Ammon's horn (tissue), 1 donor: ENCODE measurements at places on chromosomes 7 and 10.

DNA sequence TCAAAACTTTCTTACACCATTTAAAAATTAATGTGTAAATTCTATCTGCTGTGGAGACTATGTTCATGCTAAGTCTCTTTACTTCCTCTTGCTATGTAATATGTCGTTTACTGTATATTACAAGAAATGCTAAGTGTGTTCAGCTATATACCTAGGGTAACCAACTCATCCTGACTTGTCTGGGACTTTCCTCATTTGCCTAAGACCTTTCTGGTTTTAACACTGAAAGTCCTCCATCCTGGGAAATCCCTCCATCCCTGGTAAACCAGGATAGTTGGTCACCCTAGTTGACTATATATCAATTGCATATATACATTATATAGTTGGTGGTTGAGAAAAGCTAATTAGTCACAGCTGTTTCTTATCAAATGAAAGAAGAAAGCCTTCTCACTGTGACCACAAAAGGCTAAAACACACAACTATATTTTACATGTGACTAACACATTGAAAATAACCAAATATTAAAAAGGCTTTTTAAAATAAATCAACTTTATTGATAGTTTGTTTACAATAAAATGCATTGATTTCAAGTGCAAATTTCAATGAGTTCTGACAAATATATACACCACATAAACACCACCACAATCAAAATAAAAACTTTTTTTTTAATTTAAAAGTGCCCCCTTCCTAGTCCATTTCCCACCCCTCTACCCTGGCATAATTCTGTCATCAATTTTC lies 167.7 kb upstream of the INHBA start:
- DNase-seq = no peak

DNA sequence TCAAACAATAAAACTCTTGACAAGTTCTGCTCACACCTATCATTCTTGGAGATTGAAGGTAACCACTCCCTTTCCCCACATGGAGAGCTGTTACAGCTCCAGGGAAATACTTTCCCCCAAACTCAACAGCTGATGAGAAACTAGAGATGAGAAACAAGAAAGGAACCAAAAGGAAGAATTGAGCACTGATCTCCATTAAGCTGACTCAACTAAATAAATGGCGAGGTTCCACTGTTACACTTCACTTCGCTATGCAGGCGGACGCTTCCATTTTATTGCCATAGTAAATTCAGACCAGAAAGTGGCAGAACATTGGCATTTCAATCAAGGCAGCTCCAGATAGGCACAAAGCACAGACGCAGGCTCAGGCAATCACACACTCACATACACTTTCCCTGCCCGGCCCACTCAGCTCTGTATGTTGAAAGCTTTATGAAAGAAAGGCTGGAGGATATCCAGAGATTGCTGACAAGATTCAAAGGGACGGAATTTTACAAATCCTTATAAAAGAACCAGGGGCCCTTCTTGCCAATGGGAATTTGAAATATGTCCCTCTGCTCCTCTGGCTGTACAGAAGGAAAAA lies 11.5 kb upstream of the YAE1 start:
- DNase-seq = no peak

- DNase-seq = no peak
Observed at GRCh38 chr7:149207324-149208035, 12.1 kb downstream of the ZNF282 start.

DNA sequence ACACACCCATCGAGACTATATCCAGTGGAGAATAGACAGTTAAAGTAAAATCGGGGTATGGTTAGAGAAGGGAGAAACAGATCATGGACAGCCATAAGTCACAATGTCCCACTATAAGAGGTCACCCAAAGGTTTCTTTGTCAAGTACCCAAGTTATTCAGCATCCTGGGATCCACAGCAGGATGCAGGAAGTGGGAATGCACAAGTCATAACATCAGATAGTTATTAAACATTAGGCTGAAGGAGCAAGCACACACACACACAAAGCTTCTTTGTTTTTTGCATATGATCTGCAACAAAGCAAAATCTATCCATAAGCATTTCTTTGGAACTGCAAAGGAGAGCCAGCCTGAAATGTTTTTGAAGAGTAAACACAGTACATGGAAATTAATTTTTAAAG lies 111.6 kb downstream of the NOC3L start:
- DNase-seq = no peak

DNA sequence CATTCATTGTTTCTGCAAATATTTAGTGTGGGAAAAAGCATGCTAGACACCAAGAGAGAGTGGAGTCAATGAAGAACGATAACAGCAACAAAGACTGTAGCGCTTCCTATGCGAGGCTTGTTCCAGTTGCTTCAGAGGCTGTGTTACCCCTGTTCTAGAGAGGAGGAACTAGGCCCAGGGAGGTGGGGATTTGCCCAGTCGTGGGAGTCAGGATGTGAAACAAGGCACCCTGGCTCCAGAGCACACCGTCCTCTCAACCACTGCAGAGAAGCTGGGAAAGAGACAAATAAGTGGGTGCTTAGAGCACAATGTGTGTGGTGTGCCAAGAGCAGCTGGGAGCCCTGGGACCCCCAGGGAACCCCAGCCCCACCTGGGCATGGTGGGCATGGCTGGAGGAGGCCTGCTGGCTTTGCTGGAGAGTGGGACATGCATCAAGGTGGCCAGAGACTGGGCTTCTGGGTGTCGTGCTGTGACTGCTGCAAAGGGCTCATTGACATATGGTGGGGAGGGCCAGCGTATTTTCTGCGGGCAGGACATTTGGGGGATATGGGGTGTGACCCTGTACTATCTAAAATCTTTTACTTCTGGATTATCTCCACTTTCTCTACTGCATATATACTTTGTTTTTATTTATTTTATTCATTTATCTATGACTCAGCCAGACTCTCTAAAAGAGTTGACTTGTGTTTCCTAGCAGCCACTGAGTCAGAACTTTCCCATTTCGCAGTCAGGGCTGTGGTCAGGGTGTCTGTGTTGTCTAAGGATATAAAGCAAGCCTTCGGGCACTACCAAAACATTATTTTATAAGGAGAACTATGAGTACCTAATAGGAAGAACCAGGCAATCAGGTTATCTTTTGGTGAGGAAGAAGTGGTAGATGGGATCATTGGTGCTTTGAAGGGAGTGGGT lies 95.4 kb downstream of the TCF7L2 start:
- no peak for DNase-seq
